ENCODE measurements at places on chromosomes 2 and 18.

- no peak overlapping the region for H3K4me3 ChIP-seq
- H3K27ac ChIP-seq = peak overlapping the region; percentile 45
- H3K36me3 ChIP-seq = no peaks in the 10 kb centered on the region
- H3K27me3 ChIP-seq = no peaks in the 10 kb centered on the region
These were observed 145.1 kb downstream of the B3GNT2 start for GRCh38 chr2:62340994-62341484.

DNA sequence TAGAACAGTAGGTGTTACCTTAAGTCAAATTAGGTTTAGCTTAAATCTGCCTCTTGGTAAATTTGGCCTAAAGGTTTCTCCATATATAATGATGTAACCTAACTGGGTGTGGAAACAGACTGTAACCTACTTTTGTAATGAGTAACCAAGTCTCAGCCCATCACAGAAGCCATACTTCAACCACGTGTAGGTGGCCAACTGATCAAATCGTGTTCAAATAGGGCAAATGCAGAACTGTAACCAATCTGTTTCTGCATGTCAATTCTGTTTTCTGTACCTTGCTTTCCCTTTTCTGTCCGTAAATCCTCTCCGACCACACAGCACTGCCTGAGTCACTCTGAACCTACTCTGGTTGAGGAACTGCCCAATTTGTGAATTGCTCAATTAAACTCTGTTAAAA, 34.0 kb upstream of the PLA2R1 start:
- H3K36me3 ChIP-seq = peaks cover 3% of the 10 kb centered on the region
- no peak overlapping the region for H3K27ac ChIP-seq
- DNase-seq = no peak
- no peaks in the 10 kb centered on the region for H3K27me3 ChIP-seq

- no peak overlapping the region for H3K27ac ChIP-seq
- no peaks in the 10 kb centered on the region for H3K27me3 ChIP-seq
- peaks cover 2% of the 10 kb centered on the region for H3K4me1 ChIP-seq
- no peak for DNase-seq
These were observed 48.7 kb upstream of the KIDINS220 start for GRCh38 chr2:8886202-8886518.

GRCh38 chr18:39946623-39947061, 2008.4 kb upstream of the PIK3C3 start:
- H3K4me3 ChIP-seq = no peak overlapping the region
- no peak for DNase-seq
- no peak overlapping the region for H3K27ac ChIP-seq
- peaks cover 10% of the 10 kb centered on the region for H3K4me1 ChIP-seq
- no peaks in the 10 kb centered on the region for H3K36me3 ChIP-seq

DNA sequence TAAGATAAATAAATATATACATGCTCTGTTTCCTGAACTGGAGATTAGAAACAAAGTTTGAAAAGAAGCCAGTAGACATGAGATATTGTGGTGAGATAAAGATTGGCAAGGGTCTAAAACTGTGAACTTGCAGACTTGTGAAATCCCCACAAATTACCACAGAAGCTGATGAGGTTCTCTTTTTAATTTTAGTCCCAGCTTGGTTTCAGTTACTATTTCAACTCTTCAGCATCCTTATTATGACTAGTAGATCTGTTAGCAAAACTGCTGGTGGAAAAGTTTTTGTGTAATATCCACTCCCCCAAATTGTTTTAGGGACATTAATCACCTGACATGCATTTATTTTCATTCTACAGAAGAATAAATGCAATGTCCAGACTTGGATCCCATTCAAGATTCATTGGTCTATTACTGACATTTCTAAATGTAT, 20.8 kb downstream of the RASGRP3 start:
- no peak overlapping the region for H3K4me3 ChIP-seq
- H3K27me3 ChIP-seq = peaks cover 38% of the 10 kb centered on the region
- H3K4me1 ChIP-seq = no peaks in the 10 kb centered on the region
- H3K27ac ChIP-seq = no peak overlapping the region
- no peak for DNase-seq

Measured in progenitor cell of endocrine pancreas (in vitro differentiated cells).